ENCODE measurements at places on chromosomes 4 and X.

DNA sequence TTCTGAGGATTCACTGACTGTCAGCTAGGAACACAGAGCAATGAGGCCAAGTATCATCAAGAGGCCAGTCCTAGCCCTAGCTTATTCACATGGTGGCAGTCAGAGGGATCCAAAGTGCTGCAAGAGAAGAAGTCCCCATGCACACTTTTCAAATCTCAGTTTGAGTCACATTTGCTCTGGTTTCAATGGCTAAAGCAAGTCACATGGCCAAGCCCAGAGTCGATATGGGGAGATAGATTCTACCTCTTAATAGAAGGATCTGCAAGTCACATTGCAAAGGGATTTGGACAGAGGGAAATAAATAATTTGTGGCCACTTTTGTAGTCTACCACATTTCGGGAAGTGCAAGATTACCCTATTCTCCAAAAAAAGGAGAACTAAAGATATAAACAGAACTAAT, 3.7 kb upstream of the LCORL start:
- DNase-seq = no peak

- no peak for DNase-seq
Observed at GRCh38 chr4:84877051-84877833, 89.2 kb downstream of the WDFY3 start.

- DNase-seq = no peak
Observed at GRCh38 chrX:31603411-31604120, 531.7 kb upstream of the FTHL17 start.

- DNase-seq = no peak
Observed at GRCh38 chr4:41092128-41092527, 122.2 kb downstream of the APBB2 start.

DNA sequence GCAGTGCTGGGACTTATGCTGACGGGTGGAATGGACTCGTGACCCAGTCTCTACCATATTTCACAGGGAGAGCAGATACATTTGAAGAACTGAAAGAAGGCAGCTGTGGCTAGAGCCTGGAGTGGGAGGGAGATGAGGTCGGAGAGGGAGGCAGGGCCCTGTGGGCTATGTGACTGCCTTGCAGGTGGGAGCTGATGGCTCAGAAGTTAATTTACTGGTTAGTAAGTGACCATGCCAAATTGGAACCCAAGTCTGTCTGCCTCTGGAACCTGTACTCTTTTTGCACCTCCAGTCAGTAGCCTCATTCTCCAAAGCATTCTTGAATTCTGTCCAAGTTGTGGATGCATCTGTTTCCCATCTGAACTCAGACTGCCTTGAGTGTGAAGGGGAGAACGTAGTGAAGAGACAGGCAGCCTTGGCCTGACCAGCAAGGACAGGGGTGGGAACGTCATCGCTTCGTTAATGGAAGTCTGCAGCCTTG, 92.3 kb downstream of the REPS2 start:
- no peak for DNase-seq

DNA sequence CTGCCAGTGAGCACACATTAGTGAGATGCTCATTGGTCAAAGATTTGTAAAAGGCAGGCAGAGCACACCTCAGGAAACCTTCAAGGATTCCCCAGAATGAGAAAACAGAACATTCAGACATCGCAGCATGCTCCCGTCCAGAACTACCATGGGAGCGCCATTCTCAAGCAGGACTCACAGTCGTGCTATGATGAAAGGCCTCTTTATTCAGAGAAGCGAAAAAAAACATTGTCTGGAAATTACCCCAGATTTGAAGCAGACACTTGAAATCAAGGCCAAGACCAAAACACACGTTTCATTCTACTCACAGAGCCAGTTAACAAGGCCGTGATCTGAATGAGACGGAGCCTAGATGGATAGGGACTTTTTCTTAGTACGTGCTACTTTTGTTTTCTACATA, 961.8 kb upstream of the TENM3 start:
- DNase-seq = no peak
